ENCODE measurements at places on chromosomes 5 and 9. TPM values are rescaled to one million over a fixed set of nuclear protein-coding genes. Genes with fewer than 3 reads are reported as not detected.

Gene SLC1A1
- 1.8 TPM for total RNA-seq

Gene RANBP3L
- 0.49 TPM for total RNA-seq

Gene OR1N2
- not detected for total RNA-seq

DNA sequence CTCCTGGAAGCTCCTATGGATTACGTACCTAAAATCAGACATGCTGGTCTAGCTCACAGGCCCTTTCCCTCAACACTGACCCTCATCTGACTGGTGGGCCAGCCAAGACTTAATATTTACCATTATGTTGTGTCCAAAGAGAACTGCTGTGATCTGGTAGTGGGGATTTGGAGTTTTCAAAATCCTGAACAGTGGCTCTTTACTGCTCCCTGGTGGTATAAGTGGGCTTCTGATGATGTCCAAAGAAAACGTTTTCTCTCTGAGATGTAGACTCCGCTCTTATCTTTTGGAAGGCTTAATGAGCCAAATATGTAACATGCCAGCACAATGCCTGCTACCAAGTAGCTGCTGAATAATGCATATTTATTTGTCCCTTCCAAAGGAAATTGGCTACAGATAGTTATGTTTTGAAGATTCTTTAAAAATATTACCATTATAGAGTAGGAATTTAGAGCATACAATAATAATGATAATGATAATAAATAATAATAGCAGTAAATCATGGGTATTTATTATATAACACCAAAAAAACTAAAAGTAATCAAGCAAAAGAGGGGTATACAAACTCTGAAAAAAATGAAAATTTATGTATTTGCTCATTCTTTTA, 406.6 kb upstream of the TNC start:
- no peak for DNase-seq

Gene GABRB2
- total RNA-seq = 0.22 TPM

Gene CD72
- total RNA-seq = 0.53 TPM

- DNase-seq = no peak
These were observed 107.5 kb downstream of the ATP10B start for GRCh38 chr5:160744268-160745101.

GRCh38 chr5:23257656-23258055, 249.8 kb upstream of the PRDM9 start:
- no peak for DNase-seq

Gene SLCO6A1
- not detected for total RNA-seq

DNA sequence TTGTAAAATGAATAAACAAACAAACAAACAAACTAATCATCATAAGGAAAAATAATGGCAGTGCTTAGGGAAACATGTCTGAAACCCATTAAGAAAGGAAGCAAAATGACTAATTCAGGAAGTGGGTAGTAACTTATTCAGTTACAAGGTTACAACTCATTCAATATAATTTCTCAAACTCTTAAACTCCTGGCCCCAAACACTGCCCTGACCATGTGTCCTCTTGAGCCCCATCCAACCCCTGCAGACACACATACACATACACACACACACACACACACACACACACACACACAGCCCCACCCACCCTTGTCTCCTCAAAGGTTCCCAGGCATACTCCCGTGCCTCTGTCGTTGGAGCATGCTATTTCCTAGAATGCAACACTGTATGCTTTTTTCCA, 193.9 kb downstream of the SEC61B start:
- no peak for DNase-seq

Gene CATSPER3
- 0.48 TPM for total RNA-seq

DNA sequence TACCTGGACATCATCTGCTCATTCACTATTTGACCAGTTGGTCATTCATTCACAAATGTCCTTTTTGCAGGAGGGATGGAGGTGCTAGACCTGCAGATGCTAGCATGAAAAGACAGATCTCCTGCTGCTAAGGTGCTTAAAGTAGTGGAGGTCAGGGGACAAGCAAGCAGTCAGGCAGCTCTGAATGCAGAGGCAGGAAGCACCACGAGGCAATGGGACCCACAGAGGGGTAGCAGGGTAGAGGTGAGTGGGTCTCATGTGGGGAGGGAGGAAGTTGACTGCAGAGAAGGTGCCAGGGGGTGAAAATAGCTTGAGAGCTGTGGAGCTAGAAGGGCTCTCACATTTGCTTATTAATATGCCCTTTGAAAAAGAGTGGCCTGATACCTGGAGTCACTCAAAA, 25.2 kb downstream of the FXN start:
- no peak for DNase-seq

- DNase-seq = no peak
These were observed 94.6 kb downstream of the ALDH1A1 start for GRCh38 chr9:72858089-72858912.
